Hepatocyte (in vitro differentiated cells): ENCODE measurements at places on chromosomes 3 and 15. TPM values are rescaled to one million over a fixed set of nuclear protein-coding genes. Genes with fewer than 3 reads are reported as not detected.

DNA sequence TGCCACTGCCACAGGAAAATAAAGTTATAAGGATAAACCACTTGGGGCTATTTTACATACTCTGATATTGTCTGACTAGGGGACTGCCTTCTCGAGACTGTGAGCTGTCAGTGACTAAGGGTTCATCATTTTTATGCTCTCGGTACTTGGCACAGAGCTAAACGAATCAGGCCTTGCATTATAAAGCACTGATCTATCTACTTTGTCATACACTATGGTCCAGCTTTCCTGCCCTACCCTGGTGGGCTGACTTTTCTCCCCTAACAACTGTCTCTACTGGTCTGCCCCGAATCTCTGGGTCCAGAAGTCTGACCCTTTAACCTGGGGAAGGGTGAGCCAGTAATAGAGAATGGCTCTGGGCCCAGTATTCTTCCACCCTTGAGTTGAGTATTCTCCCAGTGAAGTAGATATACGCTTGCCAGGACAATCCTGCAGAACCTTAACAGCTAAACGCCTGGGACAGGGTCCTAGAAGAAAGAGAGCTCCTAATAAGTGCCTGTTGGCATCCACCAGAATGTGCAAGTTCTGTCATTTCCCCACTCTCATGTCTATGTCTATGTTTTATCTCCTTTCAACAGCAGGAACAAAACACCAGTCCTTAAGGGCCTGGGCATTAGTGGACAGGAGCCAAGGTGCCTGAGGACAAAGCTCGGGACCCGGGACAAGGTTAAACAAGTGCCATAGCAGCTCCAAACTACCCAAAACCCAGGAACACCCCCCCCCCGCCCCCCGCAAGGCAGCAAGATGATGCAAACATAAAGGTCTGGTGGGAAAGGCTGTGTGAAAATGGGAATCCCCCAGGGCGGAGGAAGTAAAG, 1.2 kb downstream of the LARP6 start:
- peaks cover 15% of the 10 kb centered on the region for H3K4me1 ChIP-seq
- no peak for DNase-seq
- no peaks in the 10 kb centered on the region for H3K36me3 ChIP-seq
- H3K27ac ChIP-seq = peak overlapping the region; percentile 97
- H3K4me3 ChIP-seq = peak overlapping the region; percentile 91

GRCh38 chr3:146476094-146476740, 6.9 kb upstream of the PLSCR2 start:
- H3K4me1 ChIP-seq = no peaks in the 10 kb centered on the region
- H3K27ac ChIP-seq = no peak overlapping the region
- H3K4me3 ChIP-seq = no peak overlapping the region
- no peak for DNase-seq
- H3K27me3 ChIP-seq = no peaks in the 10 kb centered on the region
- no peaks in the 10 kb centered on the region for H3K36me3 ChIP-seq

GRCh38 chr3:43268636-43269035, 17.7 kb upstream of the SNRK start:
- no peak overlapping the region for H3K4me3 ChIP-seq
- no peak for DNase-seq
- H3K27me3 ChIP-seq = no peaks in the 10 kb centered on the region
- H3K36me3 ChIP-seq = no peaks in the 10 kb centered on the region

GRCh38 chr3:58116161-58116955, 94.4 kb downstream of the DNASE1L3 start:
- no peak for DNase-seq
- peaks cover 12% of the 10 kb centered on the region for H3K36me3 ChIP-seq
- H3K4me1 ChIP-seq = peaks cover 19% of the 10 kb centered on the region
- peak overlapping the region; percentile 60 for H3K27ac ChIP-seq
- H3K4me3 ChIP-seq = no peak overlapping the region

- no peaks in the 10 kb centered on the region for H3K4me1 ChIP-seq
- H3K36me3 ChIP-seq = no peaks in the 10 kb centered on the region
- DNase-seq = no peak
- H3K27me3 ChIP-seq = no peaks in the 10 kb centered on the region
- H3K4me3 ChIP-seq = no peak overlapping the region
- H3K27ac ChIP-seq = no peak overlapping the region
Observed at GRCh38 chr3:39783680-39784079, 25.7 kb upstream of the MYRIP start.

DNA sequence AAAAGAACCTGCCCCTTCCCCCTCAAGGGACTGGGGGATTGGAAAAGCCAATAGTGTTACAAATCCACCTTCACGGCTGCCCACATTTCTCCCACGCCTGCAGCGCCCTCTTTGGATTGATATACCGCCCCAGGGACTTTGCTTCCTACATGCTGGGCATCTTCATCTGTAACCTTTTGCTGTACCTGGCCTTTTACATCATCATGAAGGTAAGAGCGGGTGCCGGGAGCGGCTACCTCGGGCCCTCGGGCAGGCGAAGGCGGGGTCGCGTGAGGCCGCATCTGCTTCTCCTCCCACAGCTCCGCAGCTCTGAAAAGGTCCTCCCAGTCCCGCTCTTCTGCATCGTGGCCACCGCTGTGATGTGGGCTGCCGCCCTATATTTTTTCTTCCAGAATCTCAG, 73.1 kb downstream of the USF3 start:
- peaks cover 19% of the 10 kb centered on the region for H3K27me3 ChIP-seq
- H3K27ac ChIP-seq = no peak overlapping the region
- H3K4me1 ChIP-seq = no peaks in the 10 kb centered on the region
- H3K4me3 ChIP-seq = no peak overlapping the region
- no peaks in the 10 kb centered on the region for H3K36me3 ChIP-seq
- peak; percentile 19 for DNase-seq

GRCh38 chr15:22892333-22892732, 53.9 kb downstream of the NIPA2 start:
- DNase-seq = peak; percentile 21
- no peaks in the 10 kb centered on the region for H3K36me3 ChIP-seq
- H3K27ac ChIP-seq = peak overlapping the region; percentile 24
- no peak overlapping the region for H3K4me3 ChIP-seq

DNA sequence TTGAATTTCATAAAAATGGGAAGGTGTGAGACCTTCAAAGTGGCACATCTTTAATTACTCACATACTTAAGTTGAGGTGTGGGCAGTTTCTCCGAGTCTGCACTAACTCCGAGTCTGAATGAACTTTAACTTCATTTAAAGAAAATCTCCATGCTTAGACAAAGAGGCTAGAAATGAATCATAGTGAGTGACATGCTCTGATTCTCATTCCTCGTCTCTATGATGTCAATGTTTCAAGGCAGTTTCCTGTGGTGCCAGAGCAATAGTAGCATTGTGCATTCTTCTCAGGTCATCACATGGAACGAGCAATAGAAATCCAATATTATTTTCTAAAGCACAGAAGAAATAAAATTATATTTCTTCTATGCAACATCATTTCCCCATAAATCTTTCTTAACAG, 224.8 kb downstream of the KCNMB2 start:
- no peaks in the 10 kb centered on the region for H3K36me3 ChIP-seq
- no peak overlapping the region for H3K27ac ChIP-seq
- H3K4me3 ChIP-seq = no peak overlapping the region
- no peak for DNase-seq

DNA sequence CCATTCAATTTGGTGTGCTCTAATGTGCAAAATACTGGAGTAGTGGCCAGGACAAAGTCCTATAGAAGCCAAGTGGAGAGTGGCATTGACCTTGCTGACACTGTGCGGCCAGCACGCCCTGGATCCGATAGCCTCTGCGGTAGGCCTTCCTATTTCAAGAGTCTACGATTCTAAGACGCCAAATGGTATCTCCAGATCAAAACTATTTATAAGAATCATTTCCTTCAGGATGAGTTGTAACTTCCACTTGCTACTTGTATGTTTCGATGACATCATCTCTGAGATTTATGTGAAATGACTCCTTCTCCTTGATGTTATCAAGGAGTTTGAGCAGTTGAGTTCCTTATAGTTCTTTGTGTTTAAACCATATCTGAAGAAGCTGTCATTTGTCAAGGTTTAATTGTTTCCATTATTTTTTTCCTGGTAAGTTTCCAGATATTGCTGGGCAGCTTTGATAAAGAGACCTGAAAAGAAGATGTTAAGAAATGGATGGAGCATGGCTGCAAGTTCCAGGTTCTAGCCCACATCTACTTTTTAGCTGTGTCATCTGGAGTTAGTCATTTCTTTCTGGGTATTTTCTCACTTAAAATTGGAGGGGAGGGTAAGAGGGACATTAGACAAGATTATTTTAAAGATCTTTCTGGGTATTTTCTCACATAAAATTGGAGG, 71.8 kb downstream of the TMEM44 start:
- no peak overlapping the region for H3K4me3 ChIP-seq
- H3K27me3 ChIP-seq = no peaks in the 10 kb centered on the region
- no peak overlapping the region for H3K27ac ChIP-seq

DNA sequence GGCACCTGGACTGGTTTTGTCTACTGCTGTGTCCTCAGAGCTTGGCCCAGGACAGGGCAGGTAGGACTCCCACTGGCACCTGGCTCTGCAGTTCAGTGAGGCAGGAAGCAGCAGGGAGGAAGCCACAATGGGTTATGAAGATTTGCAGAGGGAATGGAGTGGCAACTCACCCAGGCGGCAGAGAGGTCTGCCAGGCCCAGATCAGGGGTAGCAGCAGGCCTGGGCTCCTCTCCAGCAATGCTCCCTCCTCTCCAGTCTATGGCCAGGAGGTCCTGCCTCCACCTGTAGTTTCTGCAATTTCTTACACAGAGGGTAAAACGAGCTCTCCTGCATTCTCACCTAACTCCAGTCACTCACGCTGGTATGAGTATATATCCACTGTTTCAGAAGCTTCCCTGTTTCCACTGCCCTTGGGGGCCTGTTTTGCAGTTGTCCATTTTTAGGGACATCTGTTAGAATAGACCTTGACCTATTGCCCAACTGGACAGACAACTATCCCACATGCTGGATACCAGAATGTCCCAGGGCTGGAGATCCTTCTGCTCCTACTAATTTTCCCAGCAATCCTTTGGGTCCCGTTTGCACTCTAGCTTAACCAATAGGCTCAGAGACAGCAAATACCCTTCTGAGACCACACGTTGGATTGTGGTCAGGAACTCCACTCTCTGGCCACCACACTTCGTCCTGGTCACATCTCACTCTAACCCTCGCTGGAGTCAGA, 35.2 kb downstream of the HMCES start:
- H3K4me3 ChIP-seq = peak overlapping the region; percentile 90
- DNase-seq = no peak
- peaks cover 18% of the 10 kb centered on the region for H3K4me1 ChIP-seq
- H3K27me3 ChIP-seq = no peaks in the 10 kb centered on the region

DNA sequence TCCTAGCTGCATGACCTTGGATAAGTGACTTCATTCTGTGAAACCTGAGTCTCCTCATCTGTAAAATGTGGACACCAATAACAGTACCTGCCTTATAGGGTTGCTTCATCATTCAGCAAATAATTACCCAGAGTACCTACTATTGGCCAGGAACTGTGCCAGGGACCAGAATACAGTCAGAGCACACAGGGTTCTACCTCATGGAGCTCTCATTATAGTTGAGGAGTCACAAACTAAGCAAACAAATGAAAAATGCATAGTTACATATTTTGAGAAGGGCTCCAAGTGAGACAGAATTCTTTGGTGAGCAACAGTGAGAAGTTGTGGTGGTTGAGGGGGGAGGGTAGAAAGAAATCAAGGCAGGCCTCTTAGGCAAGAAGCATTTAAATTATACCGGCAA, 308.6 kb upstream of the WNT5A start:
- no peak overlapping the region for H3K4me3 ChIP-seq
- no peaks in the 10 kb centered on the region for H3K36me3 ChIP-seq
- H3K27me3 ChIP-seq = no peaks in the 10 kb centered on the region
- no peak for DNase-seq
- H3K27ac ChIP-seq = peak overlapping the region; percentile 43

DNA sequence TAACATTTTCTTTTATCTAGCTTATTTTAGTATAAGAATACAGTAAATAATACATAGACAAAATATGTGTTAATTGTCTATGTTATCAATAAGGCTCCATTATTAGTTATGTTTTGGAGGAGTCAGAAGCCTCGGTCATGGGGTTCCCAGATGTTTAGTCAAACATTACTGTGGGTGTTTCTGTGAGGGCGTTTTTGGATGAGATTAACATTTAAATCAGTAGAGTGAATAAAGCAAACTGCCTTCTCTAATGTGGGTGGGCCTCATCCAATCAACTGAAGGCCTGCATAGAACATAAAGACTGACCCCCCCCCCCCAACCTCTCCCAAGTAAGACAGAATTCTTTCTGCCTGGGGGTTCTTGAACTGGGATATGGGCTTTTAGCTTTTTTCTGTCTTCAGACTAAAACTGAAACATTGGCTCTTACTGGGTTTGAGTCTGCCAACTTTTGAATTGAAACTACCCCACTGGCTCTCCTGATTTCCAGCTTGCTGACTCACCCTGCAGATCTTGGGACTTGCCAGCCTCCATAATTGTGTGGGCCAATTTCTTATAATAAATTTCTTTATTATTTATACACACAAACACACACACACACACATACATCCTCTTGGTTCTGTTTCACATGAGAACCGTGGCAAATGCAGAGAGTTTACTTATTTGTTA, 192.0 kb downstream of the TPRG1 start:
- H3K4me3 ChIP-seq = no peak overlapping the region
- H3K27ac ChIP-seq = no peak overlapping the region
- DNase-seq = no peak
- no peaks in the 10 kb centered on the region for H3K27me3 ChIP-seq
- H3K36me3 ChIP-seq = no peaks in the 10 kb centered on the region

GRCh38 chr3:17508180-17508752, 234.2 kb downstream of the TBC1D5 start:
- no peaks in the 10 kb centered on the region for H3K36me3 ChIP-seq
- no peak for DNase-seq
- H3K27me3 ChIP-seq = no peaks in the 10 kb centered on the region

DNA sequence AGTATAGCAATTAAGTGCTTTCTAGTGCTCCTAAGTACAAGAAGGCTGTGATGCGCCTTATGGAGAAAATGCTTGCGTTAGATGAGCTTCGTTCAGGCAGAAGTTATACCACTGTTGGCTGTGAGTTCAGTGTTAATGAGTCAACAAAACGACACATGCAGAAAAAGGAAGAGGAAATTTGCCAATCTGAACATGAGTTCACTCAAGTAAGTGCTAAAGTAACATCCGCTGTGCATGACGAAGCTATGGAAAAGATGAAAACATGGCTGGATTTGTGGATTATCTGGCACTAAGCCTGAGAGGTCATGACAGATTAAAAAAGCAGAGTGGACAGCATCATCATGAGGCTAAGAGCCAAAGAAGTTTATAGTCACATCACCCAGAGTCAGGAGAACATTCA, 36.9 kb downstream of the SH3BP5 start:
- no peaks in the 10 kb centered on the region for H3K36me3 ChIP-seq
- no peaks in the 10 kb centered on the region for H3K27me3 ChIP-seq
- no peak overlapping the region for H3K27ac ChIP-seq
- no peak for DNase-seq
- no peaks in the 10 kb centered on the region for H3K4me1 ChIP-seq

GRCh38 chr3:15486979-15487378, 34.5 kb downstream of the COLQ start:
- no peak overlapping the region for H3K27ac ChIP-seq
- H3K36me3 ChIP-seq = no peaks in the 10 kb centered on the region
- H3K4me1 ChIP-seq = no peaks in the 10 kb centered on the region
- DNase-seq = no peak

- DNase-seq = peak; percentile 96
- H3K27ac ChIP-seq = peak within 1 kb of the TSS; percentile 77
- peaks cover 10% of the 10 kb centered on the region for H3K4me1 ChIP-seq
- H3K4me3 ChIP-seq = peak within 1 kb of the TSS; percentile 59
Observed at GRCh38 chr3:179347345-179348194, at the start of gene MFN1. Gene MFN1 (plus strand): TSS chr3:179347709. CDS start chr3:179348852, 1,143 bp downstream.

FANCD2OS gene
- total RNA-seq = not detected in 2 replicates

SNURF gene
- total RNA-seq = 7.7 and 12.0 TPM in 2 replicates

GOLGA6L7 gene
- total RNA-seq = not detected in 2 replicates

C15orf62 gene
- total RNA-seq = 0.43 and 2.6 TPM in 2 replicates

GPR156 gene
- 0.27 and 0.52 TPM in 2 replicates for total RNA-seq

RASGRP1 gene
- 0.53 and 2.4 TPM in 2 replicates for total RNA-seq

GRM7 gene
- 2.7 and 2.9 TPM in 2 replicates for total RNA-seq

PLSCR5 gene
- 0.60 and 2.0 TPM in 2 replicates for total RNA-seq
